ENCODE measurements at places on chromosomes 3 and 15. TPM values are rescaled to one million over a fixed set of nuclear protein-coding genes. Genes with fewer than 3 reads are reported as not detected.

DNA sequence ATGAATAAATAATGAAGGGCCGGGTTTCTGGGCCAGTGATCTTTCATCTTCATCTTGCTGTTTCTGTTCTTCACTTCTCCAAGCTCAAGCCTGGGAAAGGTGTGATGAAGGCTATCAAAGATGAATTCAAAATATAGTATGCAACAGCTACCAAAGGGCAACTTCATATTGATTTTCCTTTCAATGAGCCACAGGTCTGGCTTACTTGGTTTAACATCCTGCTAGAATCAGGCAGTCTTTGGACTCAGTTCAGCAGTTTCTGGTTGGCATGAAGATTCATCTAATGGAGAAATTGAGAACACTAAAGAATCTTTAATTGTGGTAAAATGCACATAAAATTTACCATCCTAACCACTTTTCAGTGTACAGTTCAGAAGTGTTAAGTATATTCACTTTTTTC, 43.3 kb downstream of the NFKBIZ start:
- no peak for ATAC-seq

DNA sequence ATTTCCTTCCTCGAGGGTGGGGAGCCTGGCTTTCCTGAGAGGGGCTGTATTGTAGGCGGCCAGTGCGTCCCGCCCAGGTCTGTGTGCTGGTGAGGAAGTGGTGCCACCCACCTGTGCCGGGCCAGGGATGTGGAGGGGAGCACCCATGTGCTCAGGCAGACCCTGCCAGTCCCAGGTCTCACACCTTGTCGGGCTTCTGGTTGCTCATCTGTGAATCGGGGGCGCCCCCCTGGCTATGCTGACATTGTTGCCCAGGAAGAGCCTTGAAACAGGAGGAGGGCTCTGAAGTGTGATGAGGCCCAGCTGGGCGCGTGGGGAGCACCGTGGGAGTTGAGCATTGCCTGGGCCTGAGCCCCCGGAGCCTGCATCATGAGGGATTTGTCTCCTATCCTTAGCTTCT, 4.8 kb downstream of the FBLN2 start:
- no peak for ATAC-seq

DNA sequence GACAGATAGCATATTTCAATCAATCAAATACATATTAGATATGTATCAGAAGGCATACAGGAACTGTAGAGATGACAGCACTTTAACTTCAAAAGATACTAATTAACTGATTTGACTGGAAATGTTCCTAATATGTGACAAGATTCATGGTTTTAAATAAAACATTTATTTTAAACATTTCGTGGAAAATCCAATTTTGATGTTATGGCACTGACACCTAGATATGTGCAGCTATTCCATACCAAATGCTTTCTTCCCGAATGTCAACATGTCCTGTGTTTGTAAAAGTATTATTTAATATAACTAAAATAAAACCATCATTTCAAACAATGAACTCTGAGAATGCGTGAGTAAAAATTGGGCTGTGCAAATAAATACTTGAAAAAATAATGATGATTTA, 1209.3 kb downstream of the NSUN3 start:
- no peak for ATAC-seq

DNA sequence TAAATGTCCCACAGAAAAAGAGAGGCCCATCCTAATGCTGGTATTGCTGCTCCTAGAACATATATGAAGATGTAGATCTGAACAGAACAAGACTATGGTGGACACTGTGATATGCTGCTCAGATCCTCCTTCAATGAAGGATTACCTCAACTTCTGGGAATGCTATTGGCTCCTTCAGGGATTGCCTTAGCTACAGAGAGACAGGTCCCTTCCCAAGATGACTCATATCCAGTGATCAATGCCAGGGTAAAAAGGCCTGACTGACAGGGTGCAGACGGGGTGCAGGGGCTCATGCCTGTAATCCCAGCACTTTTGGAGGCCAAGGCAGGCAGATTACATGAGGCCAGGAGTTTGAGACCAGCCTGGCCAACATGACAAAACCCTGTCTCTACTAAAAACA, 20.5 kb upstream of the STAG1 start:
- ATAC-seq, result no peak

GRCh38 chr3:58161435-58162398, 49.1 kb downstream of the DNASE1L3 start:
- ATAC-seq, result no peak

DNA sequence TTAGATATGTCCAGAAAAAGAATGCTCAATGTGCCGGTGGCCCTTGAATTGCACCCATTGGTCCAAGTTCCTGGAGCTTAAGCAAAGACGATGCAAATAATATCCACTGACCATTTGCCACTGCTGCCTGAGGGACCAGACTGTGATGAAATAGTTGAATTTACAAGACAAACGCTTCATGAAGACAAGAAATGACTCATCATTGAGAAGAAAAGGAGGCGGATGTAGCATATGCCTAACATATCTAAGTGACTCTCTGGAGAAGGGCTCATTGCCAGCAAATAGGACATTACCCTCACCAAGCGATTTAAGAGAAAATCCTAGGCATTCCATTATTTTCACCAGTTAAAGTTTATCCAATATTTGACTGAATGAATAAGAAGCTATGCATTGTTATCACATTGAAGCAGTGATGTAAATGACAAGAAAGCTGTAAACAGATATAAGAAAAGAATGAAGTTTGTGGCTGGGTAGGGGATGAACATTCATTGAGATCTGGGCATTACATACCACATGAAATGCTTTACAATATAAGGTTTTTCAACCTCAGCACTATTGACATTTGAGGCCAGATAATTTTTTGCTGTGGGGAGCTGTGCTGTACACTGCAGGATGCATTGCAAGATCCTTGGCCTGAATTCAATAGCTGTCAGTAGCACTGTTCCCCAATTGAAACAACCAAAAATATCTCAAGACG, 48.9 kb upstream of the CPNE4 start:
- no peak for ATAC-seq

DNA sequence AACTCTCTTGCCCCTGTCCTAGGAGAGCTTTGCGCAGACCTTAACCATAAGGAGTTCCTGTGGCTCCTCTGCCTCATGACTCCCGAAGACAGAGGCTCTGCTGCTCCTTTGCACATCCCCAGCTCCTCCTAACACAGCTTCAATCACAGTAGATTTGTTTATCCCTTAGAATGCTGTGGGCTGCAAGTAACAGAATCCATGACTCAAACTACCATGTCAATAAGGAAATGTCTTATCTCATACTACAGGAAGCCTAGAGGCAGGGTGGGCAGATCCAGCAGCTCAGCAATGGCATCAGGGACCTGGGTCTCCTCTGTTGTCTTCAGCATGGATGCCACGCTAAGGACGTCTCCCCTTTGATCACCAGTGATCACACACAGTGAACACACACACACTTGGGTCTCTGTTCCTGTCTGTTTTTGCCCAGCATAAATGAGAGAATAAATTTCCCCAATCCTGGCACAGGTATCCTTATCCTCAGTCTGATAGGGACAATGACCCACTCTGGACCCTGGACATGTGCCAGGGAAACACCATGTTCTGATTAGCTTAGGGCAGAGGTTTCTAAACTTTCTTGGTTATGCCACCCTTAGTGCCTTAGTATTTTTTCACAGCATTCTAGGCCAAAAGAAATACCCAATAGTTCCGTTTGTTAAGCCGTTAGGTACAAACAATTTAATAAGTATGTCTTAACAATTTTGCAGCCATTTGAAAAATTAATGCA, 46.1 kb upstream of the MRPS22 start:
- ATAC-seq, result no peak

DNA sequence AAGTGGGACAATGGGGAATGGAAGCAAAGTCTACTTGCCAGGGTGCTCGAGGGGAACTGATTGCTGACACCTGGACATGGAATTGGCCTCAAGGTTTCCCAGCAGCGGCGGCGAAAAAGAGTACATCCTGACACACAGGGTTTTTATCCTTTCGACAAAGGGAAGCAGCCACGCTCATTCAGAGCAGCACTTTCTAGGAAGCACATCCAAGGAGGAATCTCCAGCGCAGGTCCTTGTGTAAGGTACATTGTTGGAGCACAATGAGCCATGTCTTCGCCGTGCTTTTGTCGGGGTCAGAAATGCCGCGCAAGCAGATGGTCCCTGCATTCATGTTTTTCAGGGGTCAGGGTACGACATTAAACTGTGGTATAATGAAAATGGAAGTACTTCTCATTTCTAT, 16.8 kb downstream of the CACNA1D start:
- ATAC-seq, result no peak

DNA sequence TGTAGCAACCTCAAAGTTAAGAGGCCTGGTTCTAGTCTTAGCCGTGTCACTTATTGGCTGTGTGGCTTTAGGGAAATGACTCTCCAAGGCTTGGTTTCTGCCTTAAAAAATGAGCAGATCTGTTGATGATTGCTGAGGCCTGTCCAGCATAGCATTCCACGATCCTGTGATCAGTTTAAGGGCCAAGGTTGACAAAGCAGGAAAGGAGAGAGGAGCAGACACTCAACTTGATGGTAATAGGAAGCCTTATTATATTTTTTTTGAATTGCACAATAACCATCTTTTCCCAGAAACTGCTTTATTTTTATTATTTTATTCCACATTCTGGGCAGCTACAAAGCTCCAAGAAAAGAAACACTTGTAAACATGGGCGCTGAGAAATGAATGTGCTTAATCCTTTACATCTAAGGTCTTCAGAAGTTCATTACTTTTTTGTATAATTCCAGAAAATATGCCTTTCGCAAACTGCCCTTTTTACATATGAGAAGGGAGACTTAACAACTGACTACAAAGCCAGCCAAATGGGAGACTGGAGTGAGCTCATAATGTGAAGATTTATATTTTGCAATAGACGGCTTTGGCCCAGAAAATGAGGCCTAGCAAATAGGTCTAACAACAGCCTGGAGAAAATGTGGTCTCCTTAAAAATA, 241.0 kb downstream of the ATP8B4 start:
- ATAC-seq, result no peak

DNA sequence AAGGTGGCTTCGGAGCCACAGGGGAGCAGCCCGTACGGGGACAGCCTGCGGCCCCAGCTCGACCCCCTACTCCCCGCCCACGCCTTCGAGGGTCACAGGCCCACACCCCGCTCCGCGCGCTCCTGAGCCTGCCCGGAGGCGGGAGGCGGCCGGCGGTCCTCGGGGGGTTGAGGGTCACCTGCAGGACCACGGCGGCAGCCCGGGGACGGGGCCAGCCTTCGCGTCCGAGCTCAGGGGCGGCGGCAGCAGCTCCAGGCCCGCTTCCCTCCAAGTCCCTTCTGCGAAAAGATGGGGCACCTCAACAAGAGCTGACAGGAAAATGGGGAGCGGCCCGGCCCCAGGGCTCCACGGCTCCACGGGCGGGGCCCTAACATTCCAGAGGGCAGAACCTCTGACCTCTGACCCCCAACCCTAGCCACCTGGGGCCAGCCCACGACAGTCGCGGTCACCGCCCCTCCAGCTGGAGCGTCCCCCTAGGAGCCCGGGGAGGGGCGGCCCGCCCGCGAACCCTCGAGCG, 428 bp downstream of the LYSMD4 start:
- no peak for ATAC-seq

DNA sequence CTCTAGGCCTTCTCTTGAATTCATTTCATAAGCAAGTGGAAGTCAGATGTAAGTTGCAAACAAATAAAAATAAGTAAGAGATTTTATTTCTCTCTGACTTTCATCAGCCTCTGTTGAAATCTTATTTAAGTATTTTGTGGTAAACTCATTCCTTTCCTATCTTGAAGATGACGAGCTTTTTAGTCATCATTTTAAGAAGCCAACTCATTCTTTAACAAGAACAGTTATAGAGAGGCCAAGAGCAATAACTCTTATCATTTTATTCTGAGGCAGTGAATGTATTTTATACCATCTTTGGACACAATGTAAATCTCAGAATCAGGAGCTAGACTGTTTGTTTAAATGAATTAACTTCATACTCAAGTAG, 147.5 kb upstream of the MBNL1 start:
- peak; percentile 56 for ATAC-seq

DNA sequence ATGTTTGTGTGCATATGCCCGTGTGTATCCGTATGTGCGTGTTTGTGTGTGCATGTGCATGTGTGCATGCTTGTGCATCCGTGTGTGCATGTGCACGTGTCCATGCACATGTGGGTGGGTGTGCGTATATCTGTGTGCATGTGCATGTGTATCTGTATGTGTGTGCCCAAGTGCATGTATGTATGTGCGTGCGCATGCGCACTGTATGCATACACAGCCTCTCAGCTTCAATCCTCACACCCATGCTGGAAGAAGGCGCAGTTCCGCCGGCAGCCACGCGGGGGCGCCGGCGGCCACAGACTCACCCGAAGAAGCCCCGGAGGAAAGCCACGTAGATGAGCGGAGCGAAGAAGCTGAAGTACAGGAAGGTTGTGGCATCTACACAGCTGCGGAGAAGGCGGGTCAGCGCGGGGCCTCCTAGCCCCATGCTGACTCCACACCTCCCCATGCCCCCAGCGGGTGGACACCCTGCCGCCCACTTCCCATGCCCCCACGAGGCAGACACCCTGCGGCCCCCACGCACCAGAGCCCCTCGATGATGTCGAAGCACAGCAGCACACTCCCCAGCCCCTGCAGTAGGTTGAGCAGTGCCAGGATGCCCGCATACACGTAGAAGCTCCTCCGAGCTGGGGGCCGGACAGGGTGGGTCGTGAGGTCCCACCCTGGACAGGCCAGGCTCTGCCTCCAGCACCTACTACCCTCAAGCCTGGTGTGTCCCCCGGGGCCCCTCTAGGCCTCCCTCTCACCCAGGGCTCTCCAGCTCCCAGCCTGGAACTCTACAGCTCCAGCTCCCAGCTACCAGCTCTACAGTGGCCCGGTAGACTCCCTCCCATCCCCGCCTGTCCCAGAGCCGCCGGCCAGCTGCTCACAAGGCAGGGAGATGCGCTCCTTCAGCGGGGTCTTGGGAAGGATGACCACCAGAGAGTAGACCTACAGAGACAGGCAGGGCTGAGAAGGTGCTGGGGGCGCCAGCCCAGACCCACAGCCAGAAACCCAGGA, 15.4 kb downstream of the TPRA1 start:
- peak; percentile 94 for ATAC-seq

GRCh38 chr15:57133127-57133968, 214.9 kb downstream of the TCF12 start:
- peak; percentile 66 for ATAC-seq

- no peak for ATAC-seq
Measured at GRCh38 chr3:194256040-194256945, 94.8 kb downstream of the CPN2 start.

DNA sequence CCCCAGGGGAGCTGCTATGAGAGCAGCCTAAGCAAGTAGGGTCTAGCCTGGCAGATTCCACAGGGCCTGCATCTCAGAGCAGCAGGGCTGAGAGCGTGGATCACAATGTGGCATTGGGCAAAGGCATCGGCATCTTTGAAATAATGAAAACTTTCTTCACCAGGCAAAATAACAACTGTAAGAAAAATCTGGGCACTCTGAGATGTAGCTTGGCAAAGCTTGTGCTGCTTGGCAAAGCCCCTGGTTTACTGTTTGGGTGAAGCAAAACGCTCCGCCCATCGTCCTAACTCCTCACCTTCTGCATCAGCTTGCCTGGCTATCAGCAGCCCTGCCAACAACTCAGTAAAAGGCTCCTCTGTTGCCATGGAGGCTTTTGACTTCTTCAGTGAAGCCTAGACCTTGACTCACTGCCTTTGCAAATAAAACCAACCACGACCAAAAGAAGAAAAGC, 212.8 kb upstream of the EIF1B start:
- no peak for ATAC-seq

GRCh38 chr3:177250151-177250550, 52.9 kb upstream of the TBL1XR1 start:
- ATAC-seq, result no peak

- no peak for ATAC-seq
Measured at GRCh38 chr3:181464033-181464694, 247.6 kb upstream of the SOX2 start.

SCAANT1 gene
- 2.4 TPM for total RNA-seq

REC114 gene
- not detected for total RNA-seq

LMAN1L gene
- 1.6 TPM for total RNA-seq

FETUB gene
- total RNA-seq, result not detected

PLSCR5 gene
- total RNA-seq, result not detected

SERPINI2 gene
- not detected for total RNA-seq

SPSB4 gene
- total RNA-seq, result not detected

POLR2H gene
- 183 TPM for total RNA-seq
